ENCODE measurements at places on chromosomes 6 and 20.
A peak's percentile ranks its signal among the peaks of the same experiment; 100 is the strongest.

DNA sequence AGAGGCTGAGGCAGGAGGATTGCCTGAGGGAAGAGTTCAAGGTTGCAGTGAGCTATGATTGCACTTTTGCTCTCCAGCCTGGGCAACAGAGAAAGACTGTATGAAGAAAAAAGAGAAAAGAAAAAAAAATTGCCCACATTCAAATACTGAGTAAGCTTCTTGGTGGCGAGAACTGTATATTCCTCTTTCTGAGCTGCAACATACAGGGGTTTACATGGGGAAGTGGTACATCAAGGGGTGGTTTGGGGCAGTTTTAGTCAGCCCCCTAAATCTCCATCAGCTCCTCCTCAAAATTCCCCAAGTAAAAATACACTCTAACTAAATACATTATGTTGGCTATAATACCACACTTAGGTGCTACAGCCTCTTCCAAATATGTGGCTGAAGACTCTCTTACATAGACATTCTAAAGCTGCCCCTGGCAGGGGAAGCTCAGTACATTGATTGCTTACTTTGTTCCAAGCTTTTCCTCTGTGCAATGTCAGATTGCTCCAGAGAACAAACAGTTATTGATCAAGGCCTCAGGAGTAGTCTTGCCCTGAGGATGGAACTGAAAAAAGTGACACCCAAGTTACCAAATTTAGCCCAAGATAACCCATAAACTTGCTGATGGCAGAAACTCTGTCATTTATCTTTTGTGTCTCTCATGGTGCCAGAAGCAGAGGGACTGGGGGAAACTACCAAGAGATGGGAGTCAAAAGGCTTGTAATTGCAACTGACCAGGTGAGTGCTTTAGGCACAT, 107.4 kb upstream of the RIPOR2 start:
- peak; percentile 59 for DNase-seq

DNA sequence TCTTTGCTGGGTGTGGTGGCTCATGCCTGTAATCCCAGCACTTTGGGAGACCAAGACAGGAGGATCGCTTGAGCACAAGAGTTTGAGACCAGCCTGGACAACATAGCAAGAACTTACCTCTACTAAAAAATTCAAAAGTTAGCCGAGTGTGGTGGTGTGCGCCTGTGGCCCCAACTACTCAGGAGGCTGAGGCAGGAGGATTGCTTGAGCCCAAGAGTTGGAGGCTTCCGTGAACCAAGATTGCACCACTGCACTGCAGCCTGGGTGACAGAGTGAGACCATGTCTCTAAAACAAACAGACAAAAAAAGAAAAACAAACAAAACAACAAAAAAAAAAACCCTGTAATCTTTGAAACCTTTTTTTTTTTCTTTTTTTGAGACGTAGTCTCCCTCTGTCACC, 67.5 kb downstream of the CAP2 start:
- no peak for DNase-seq

GRCh38 chr6:158552055-158552795, 7.7 kb upstream of the TMEM181 start:
- DNase-seq, result no peak

DNA sequence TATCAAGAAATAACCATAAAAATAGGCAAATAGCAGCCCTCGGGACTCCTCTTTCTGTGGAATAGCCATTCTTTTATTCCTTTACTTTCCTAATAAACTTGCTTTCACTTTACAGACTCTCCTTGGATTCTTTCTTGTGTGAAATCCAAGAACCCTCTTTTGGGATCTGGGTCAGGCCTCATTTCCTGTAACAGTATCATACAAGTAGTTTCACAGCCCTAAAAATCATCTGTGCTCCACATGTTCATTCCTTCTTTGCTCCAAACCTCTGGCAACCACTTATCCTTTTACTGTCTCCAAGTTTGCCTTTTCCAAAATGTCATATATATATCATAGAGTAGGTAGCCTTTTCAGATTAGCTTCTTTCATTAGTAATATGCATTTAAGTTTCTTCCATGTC, 13.5 kb upstream of the NT5E start:
- no peak for DNase-seq

DNA sequence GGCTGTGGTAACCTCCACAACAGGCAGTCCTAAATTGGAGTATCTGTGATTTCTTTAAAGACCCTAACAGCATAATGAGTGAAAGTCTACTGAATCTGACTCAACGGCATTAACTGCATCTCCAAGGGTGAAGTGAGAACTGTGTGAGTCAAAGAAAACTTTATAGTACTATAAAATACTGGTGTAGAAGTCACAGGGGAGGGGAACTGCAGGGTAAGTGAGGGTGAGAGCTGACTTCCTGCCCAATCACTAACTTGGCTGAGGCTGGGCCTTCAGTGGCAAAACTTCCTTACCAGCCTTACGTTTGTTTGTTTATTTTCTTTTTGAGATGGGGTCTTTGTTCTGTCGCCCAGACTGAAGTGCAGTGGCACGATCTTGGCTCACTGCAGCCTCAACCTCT, 109.8 kb downstream of the PTPRK start:
- no peak for DNase-seq

DNA sequence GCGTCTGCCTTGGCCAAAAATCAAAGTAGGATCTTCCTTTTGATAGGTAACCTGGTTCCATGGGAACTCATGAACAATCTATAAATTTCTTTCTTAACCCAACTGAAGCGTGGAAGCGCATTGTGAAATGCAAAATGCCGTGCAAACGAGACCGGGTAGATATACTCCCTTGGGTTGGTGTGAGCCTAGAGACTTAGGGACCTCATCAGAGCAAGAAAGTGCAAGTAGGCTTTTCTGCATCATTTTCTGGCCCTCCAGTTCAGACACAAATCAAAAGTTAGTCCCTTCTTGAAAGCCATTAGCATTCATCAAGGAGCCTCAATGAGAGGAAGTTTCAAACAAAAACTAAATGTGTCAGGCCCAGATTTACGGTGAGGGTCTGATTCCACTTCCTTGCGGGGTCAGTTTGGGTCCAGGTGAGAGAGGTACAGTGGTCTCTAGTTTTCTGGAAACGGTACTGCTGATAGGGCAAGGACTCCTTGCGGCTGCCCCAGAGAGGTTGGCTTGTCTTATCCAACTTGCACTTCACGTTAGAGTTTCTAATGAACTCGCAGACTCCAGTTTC, 5.3 kb upstream of the ZNF184 start:
- DNase-seq, result peak; percentile 3

DNA sequence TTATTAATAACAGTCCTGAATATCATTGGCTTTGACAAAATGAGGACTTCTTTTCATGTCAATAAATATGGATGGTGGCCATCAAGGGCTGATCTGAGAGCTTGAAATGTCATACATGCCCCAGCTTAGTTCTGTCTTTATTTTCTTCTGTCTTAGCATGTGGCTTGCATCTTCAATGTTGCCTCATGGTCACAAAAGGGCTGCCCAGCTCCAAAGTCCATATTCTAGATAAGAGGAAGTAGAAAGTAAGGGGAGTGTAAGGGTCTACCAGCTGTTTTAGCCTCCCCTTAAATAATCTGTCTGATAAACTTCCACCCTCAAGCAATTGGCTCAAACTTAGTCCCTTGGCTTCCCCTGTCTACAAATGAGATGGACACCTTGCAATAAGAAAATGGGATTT, 14.2 kb downstream of the BTN2A1 start:
- DNase-seq, result no peak

DNA sequence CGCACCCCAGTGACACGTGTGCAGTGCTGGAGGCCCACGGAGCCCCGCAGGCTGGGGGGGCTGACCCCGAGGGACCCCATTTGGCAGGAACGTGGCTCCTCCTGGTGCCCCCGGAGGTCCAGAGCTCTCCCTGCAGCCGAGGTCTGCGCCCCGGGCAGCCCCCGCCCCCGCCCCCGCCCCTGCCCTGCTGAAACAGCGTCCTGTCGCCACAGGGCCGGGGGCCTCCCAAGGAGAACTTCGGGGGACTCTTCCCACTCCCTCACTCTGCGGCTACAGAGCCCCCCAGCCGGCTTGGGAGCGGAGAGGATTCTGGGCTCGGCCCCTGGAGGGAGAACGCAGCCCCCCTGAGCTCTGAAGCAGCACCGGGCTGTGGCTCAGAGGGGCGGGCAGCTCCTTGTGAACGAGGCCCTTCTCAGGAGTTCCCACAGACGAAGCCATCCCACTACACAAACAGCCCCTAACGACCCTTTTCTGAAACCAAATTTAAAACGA, 115.2 kb downstream of the DLL1 start:
- DNase-seq, result no peak

DNA sequence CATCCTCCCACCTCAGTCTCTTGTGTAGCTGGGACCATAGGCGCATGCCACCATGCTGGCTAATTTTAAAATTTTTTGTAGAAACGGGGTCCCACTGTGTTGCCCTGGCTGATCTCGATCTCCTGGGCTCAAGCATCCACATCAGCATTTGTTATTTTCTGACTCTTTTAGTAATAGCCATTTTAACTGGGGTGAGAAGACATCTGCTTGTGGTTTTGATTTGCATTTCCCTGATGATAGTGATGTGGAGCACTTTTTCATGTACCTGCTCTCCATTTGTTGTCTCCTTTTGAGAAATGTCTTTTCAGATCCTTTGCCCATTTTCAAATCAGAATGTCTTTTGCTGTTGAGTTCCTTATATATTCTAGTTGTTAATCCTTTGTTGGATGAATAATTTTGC, 22.2 kb upstream of the TULP4 start:
- no peak for DNase-seq

DNA sequence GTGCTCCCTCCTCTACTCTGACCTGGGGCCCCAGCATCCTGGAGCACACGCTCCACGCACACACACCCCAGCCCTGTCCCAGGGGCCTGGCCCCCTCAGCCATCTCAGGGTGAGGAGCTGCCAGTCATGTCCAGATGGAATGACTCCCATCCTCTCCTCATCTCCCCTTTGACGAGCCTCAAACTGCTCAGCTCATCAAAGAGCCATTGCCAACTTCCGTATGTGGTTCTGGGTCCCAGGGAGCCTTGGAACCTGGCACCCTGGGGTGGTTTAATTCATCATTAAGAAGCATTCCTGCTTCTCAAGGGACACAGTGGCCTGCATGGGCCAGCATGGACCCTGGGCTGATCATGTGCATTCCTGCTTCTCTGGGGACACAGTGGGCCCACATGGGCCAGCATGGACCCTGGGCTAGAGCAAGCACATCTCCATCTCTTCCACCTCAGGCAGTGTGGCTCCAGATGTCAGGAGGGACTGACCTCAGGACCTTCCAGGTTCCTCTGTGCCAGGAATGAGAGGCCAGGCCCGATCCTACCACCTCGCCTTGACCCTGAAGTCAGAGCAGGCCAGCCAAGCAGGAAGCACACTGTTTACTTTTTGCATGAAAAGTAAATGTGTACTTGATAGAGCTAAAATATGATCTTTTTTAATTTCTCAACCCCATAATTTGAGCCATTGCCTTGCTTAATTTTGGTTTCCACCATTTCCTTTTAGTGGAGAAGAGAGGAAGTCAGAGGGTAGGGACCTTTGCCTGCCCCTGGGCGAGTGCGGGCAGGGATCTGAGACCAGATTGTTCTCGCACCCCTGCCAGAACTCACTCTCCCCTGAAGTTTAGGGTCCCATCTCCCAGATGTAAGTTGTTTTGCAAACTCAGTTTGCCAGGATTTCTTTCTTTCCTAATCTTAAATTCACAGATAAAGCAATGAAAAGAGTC, 26.1 kb downstream of the SPATA2 start:
- DNase-seq, result peak; percentile 46

GRCh38 chr20:16821211-16822089, 73.3 kb downstream of the OTOR start:
- peak; percentile 72 for DNase-seq

DNA sequence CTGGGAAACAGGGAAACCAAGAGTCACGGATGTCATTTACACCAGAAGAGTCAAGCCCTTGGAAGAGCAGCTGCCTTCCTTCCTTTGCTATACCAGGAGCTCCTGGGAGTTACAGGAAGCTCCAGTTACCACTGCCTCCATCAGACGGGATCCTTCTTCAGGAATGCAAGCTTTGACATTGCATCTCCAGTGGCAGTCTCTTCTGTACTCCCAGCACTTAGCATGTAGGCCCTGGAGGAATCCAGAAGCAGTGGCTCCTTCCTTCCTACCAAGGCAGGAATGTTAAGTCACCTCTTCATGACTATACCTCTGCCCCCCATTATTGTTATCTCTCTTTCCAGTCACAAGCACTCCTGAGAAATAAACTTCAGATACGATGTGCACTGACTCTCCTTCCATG, 836.0 kb downstream of the MAFB start:
- DNase-seq, result no peak

- DNase-seq, result no peak
Observed at GRCh38 chr6:54403096-54403495, 94.9 kb downstream of the TINAG start.

- DNase-seq, result no peak
Observed at GRCh38 chr6:155970876-155971708, 515.5 kb upstream of the NOX3 start.

DNA sequence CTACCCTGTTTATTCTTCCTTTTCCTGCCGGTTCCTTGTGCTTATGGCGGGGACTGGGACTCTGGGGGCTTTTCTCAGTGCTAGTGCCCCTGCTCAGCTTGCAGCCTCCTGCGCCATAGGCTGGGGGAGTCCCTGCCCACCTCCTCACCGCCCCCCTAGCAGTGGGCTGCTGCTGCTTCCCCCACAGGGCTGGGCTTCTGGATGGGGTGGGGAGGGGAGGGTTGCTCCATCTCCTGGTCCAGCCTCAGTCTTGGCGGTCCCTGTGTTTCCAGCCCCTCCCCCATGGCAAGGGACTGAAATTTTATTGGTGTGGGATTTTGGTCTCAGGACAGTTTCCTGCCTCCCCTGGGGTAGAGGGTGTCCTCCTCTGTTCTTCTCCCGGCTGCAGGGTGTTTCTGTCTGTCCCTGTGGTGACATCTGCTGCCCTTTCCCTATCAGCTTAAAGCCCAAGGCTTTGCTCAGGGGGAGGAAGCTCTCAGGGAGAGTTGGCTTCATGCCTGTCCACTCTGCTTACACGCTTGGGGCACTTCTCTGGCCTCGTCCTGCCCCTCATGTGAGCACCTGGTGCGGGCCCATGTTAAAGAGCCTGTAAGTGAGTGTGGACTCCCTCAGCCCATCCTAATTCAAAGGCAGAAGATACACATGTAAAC, 100.6 kb downstream of the HIVEP1 start:
- DNase-seq, result no peak

DNA sequence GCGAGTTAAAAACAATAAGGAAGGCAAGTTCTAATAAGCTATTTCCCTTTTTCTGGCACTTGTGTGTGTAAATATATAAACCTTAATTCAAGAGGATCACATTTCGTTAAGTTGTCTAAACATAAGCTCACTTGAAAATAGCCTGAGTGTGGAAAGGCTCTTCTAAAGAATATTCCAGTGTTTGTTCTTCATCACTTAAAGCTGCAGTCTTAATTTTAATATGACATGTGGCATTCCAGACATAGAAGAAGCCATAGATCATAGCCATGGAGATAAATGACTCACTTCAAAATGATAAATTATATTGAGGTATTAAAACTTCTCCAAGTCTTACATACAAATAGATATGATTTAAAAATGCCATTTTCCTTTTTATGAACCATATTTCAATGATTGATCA, 42.1 kb downstream of the IYD start:
- no peak for DNase-seq
